ENCODE measurements at places on chromosomes 13 and 19.

GRCh38 chr19:497491-497868, 1.2 kb downstream of the MADCAM1 start:
- DNase-seq = no peak

DNA sequence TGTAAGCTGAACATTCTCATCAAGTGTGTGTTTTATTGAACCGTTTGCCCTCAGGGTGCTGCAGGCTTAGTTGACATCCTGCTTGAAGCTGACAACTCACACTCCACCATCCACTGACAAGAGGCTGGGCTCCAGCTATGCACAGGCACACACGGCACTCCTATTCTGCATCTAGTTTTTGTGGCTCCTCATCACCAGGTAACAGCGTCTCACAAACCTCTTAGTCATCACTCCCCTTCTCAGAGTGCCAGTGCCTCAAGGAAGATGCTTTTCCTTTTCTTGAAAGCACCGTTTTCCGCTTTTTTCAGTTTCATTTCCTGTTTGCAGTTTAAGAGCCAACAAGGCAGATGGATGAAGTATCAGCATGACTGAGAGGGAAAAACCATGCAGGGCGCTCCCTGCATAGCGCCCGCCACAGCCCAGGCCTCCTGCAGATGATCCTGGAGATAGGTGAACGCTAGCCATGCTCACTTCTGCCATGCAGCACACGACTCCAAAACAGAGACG, 491.2 kb downstream of the COG6 start:
- peak; percentile 60 for DNase-seq

- no peak for DNase-seq
These were observed 10.8 kb downstream of the LDLR start for GRCh38 chr19:11100049-11100448.

DNA sequence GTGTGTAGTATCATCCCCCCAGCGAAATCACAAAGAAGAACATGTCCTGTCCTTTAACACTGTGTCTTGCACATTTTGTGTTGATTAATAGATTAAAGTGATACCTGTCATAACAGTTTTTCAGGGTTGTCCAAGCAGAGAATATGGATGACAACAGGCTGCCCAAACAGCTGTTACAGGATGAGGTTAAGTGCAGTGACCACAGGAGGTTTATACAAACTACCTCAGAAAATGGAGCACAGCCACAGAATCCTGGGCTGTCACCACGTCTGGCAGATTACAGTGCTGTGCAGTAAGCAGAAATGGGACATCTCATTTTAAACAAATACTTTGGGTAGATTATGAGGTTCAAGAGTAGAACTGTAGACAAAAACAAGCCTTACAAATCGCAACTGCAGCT, 575.6 kb downstream of the DCT start:
- no peak for DNase-seq

GRCh38 chr13:25827831-25828465, 223.9 kb downstream of the SHISA2 start:
- no peak for DNase-seq

DNA sequence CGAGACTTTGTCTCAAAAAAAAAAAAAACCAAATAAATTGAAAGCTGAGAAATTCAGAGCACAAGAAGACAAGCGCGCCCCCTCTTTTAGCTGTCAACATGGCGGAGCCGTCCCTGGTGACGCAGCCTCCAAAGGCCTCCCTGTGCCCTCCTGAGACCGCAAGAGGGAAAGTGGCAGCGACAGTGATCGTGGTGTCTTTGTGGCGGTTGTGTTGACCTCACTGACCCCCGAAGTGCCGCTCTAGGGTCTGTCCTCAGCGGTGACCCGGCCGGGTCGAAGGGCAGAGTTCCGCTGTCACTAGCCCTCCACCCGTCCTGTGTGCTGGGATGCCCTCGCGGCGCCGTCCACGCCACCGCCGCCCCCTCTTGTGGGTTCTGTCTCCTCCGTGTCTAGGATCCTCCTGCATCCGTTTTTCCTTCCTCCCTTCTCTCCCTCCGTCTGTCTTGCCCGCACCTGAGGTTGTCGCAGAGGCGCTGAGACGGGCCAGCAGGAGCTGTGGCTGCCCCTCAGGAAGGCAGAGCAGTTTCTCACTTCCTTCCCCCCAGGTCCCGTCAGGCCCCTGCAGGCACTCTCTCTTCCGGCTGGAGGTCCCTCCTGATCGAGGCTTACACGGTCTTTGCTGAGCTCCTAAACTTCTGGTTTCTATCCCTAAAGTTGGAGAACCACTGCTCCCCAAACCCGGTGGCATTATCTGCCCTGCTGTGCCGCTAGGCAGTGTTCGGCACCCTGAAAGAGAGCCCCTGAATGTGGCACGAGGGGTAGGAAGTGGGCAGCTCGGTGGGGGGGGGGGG, 7.2 kb downstream of the UHRF1 start:
- DNase-seq = peak; percentile 31

DNA sequence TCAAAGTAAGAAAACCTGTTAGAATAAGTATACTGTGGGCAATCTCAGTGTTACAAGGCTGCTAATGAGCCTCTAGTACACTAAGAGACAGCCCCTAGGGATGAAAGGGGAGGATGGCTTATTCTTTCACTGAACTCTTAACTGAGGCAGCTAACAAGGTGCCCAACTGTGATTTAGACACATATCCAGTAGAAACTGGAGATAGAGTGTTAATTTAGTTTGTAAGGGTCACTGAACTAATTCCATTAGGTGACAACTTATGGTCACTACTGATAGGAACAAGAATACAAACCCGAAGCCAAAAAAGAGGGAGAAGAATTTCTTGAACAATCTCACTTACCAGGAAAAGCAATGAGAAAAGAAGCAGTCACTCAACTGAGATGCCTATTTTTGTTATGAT, 1010.6 kb downstream of the PCDH9 start:
- no peak for DNase-seq

DNA sequence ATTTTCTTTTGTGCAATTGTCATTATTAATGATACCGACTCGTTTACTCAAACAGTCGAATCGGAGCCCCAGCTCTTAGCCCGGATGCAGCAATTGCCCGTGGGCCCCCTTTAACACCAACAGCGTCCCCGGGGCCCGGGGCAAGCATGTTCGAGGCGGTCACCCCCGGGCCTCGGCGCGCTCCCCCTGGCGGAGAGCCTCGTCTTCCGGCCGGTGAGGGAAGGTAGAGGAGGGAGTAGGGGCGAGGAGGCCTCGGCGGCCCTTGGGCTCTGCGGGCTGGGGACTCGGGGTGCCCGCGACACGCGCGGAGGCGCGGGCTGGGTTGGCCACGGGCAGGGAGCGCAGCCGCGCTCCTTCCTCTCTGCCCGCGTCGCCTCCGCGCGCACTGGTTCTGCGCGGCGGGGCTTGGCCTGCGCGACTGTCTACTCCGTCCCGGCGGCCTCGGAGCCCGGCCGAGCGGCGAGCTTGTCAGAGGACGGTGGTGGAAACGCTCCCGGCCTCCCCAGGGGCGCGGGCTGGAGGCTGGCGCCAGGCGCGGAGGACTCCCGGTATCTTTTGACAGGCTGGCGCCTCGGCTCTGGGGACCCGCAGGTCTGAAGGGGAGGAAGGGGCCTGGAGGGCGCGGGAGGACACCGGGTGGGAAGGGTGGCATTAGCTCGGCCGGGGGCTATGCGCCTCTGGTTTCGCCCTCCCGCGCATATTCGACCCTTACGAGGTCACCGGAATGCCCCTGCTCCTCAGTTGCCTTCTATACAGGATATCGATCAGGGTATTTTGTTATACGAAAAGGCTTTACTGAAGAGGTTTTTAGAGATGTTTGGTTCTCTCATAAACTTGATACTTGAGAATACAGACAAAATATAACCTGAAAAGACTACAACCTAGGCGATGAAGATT, 1.5 kb downstream of the BIVM start:
- peak; percentile 54 for DNase-seq

- no peak for DNase-seq
These were observed 839 bp downstream of the ESD start for GRCh38 chr13:46796129-46796514.

DNA sequence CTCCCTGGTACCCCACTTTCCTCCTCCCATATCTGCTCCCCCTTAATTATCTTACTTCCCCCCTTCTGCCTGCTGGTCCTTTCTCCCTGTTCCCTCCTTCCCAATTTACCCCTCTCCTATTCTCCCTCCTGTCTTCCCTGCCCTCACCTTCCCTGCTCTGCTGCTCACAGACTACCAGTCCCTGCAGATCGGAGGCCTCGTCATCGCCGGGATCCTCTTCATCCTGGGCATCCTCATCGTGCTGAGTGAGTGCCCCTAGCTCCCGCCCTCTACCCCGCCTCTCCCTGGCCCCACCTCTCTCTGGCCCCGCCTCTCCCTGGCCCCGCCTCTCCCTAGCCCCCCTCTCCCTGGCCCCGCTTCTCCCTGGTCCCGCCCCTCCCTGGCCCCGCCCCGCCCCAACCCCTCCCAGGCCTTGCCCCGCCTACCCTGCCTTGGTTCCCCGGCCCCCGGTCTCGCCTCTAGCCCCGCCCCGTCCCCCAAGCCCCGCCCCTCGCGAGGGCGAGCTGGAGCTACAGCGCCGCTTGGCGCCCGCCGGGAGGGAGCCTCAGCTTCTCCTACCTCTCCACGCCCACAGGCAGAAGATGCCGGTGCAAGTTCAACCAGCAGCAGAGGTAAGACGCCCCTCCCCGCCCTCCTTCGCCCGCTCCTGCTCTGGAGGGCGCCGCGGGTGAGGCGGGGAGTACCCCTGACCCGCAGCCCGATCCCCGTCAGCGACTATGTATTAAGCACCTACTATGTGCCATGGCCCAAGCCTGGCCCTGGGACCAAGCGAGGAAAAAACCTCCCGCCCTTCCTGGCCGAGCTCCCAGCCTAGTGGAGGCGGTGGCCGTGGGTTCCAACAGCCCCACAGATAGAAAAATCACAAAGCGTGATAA, 1.9 kb upstream of the FXYD7 start:
- peak; percentile 82 for DNase-seq

DNA sequence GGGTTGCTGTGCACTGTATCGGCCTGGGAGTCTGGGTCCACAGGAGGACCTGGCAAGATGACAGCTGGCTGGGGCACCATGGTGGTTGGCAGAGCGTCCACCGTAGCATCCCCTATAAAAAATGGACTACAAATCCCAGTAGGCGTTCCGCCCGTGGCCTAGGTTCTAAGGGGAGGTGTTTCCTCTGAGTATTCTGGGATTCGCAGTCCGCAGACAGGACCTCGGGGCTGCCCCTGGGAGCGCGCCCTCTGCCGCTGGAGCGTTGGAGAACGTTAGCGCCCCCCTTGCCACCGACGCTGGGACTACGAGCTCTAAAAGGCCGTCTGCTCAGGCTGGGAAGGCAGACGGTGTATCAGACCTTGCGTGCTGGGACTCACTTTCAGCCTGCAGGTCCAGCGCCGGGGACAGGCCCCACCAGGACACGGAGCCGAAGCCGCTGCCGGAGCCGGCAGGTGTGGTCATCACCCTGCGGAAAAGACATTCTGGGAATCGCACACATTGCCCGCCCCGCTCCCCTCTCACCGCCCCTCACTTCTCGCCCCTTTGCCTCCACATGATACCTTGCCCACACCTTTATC, 372 bp downstream of the DNAAF3 start:
- DNase-seq = peak; percentile 51

GRCh38 chr19:16135430-16136127, 7.9 kb upstream of the HSH2D start:
- no peak for DNase-seq

- no peak for DNase-seq
These were observed 290.0 kb downstream of the KCTD12 start for GRCh38 chr13:76596216-76596615.

DNA sequence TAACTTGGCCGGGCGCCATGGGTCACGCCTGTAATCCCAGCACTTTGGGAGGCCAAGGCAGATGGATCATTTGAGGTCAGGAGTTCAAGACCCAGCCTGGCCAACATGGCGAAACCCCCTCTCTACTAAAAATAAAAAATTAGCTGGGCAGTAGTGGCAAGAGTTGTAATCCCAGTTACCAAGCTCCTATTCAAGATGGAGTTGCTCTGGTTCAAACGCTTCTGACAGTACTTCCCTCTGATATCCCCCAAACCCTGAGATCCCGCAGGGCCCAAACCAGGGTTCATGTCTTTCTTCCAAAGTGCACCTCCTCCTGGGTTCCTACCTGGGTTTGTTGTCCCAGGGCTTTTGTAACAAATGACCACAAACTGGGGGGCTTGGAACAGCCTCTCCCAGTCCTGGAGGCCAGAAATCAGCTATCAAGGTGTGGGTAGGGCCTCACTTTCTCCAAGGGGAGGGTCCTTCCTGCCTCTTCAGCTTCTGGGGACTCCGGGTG, 13.7 kb downstream of the CELF5 start:
- no peak for DNase-seq

DNA sequence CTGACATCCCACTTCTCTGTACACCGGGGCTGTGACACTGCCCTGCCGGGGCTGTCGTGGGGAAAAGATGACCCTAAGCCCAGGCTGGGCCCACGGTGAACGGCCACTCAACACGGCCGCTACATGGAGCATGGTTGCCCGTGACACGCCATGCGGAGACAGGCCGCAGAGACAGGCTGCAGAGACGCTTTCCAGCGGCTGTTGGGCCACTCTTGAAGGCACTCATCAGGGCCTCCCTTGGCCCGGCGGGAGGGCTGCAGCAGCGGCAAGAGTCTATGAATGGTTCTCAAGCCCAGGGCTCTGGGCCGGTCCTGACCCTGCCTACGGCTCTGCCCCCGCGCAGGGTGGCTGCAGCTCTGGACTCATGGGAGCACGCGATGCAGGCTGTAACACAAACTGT, 22.1 kb downstream of the ADPRHL1 start:
- no peak for DNase-seq

- no peak for DNase-seq
These were observed 256.0 kb upstream of the IRS2 start for GRCh38 chr13:110042253-110042950.

DNA sequence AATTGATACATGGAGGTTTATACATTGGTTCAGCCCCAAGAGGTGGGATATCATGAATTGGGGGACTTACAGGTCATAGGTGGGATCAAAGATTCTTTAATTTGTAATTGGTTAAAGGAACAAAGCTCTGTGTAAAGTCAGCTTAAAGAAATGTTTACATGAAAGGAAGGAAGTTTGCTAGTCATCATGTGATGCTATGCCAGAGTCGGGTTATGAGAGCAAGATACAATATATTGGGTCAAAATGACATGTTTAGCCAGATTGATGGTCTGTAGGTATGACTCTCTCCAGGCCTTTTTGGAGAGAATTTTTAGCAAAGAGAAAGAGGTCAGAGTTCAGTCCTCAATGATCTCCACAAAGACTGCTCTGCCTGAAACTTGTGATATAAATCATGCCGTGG, 5.3 kb upstream of the CYSLTR2 start:
- DNase-seq = no peak

- no peak for DNase-seq
These were observed 41.2 kb upstream of the TPM4 start for GRCh38 chr19:16034958-16035560.

DNA sequence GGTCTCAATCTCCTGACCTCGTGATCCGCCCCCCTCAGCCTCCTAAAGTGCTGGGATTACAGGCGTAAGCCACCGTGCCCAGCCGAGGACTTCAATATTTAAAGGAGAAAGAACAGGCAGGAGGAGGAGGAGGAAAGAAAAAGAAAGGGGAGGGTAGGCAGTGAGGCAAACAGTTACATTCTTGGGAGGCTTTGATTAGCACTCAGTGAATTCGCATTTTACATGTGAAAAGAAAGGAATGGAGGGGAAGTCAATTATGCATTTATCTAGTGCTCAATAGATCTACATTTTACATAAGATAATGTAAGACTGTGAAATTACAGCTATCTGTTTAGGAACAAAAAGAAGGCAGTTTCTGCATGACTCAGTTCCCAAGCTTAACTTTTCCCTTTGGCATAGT, 30.9 kb upstream of the CXCL17 start:
- no peak for DNase-seq

All from CD14-positive monocyte (primary cell).